H1 (cell line): ENCODE measurements at places on chromosomes 13 and 19.

DNA sequence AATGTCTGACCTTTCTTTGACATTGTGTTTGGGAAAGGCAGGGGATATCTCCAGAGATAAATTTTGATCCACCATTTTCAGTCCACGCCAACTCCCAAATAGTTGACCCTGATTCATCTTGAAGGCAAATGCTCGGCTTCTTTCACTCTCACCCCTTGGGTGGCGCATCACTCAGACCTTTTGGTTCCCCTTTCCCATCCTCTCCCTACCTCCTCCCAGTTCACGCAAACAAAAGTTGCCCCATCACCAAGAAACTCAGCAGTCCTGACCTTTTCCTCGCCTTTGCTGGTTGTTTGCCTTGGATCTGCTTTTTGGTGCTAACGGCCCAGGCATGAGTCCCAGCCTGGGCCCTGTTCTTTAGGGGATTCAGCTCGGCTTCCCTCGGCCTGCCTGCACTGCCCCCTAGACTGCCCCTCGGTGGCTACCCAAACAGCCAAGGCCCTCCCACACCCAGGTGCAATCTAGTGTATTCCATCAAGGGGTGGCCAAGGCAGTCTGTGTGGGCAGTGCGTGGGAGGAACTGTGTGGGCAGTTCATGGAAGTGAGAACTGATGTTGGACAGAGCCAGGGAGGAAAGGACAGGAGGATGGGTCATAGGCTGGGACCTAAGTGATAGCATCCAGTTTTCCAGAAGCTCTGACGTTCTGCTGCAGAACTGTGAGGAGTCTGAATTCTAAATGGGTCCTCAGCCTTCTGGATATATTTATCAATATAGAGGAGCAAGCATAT lies 255.7 kb downstream of the DLEU7 start:
- DNase-seq = no peak

DNA sequence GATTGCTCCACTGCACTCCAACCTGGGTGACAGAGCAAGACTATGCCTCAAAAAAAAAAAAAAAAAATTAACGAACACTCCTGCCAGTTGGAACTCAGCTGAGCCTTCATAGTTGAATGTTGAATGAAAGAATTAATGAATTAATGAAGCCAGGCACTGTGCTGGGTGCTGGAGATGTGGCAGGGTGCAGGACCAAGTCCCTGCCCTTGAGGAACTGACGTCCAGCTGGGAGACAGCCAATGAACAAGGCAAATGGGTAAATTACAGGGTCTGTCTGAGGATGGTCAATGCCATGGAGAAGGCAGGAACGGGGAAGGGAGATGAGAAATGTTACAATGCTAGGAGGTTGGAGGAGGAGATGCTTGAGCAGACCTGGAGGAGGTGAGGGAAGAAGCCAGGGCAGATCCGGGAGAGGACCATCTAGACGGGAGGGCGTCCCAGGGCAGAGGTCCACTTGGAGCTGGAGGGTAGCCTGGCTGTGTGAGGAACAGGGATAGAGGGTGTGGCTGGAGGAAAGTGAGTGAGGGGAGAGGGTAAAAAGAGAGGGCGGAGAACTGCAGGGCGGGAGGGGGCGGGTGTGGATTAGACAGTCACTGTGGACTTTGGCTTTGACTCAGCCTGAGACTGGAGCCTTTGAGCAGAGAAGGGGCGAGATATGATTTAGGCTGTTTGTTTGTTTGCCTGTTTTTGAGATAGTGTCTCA lies 16.8 kb upstream of the IGSF23 start:
- DNase-seq = no peak

DNA sequence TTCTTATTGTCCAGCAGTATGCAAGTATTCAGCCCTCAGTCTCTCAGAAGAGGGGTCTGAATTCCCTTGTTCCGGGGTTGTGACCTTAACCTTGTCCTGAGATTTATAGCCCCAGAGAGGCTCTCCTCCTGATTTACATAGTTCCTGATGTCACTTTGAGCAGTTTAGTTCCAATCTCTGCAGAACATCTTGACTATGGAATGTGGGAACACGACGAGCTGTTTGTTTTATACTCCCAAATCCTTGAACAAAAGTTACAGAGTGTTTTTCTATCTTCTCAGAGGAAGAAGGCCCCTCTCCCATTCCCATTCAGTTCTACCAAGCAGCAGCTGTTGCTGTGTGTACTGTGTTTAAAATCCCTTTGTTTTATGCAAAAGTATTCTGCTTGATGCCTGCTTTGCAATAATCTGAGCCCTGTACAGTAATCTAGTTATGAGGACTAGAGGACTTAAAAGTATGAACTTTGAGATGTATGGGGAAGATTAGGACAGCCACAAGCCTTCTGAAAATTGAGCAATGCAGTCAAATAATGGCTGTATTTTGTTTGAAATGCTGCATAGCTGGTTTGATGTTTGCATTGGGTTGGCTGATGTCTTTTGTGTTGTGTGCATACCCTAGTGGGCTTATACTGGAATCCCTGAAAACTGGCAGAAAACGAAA lies 74.7 kb downstream of the KL start:
- DNase-seq = no peak

DNA sequence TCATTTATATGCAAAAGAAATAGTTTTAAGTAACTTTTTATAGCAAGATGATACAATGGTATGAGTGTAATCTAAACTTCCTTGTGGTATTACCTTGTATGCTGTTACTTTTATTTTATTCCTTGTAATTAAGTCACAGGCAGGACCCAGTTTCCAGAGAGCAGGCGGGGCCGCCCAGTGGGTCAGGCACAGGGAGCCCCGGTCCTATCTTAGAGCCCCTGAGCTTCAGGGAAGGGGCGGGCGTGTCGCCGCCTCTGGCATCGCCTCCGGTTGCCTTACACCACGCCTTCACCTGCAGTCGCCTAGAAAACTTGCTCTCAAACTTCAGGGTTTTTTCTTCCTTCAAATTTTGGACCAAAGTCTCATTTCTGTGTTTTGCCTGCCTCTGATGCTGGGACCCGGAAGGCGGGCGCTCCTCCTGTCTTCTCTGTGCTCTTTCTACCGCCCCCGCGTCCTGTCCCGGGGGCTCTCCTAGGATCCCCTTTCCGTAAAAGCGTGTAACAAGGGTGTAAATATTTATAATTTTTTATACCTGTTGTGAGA lies 10.2 kb downstream of the PLPPR3 start:
- no peak for DNase-seq

- DNase-seq = no peak
These were observed 477 bp downstream of the LNX2 start for GRCh38 chr13:27619728-27620376.

DNA sequence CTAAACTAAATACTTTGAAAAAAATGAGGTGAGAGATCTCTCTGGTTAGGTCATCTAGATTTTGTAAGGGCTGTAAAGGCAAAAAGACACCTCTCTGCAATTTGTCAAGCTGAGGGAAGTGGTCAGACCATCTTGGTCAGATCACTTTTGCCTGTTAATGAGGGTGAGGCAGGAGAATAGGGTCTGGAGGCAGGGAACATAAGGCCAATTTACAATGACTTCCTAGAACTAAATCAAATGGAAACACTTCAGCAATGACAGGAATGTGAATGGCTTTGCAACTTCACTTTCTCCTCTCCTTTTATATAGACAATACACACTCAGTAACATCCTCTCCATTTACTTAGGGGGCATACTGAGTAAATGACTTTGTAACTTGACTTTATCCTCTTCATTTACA lies 1653.4 kb downstream of the SLITRK5 start:
- no peak for DNase-seq

GRCh38 chr19:50858886-50859285 lies 4.2 kb downstream of the KLK3 start:
- no peak for DNase-seq

DNA sequence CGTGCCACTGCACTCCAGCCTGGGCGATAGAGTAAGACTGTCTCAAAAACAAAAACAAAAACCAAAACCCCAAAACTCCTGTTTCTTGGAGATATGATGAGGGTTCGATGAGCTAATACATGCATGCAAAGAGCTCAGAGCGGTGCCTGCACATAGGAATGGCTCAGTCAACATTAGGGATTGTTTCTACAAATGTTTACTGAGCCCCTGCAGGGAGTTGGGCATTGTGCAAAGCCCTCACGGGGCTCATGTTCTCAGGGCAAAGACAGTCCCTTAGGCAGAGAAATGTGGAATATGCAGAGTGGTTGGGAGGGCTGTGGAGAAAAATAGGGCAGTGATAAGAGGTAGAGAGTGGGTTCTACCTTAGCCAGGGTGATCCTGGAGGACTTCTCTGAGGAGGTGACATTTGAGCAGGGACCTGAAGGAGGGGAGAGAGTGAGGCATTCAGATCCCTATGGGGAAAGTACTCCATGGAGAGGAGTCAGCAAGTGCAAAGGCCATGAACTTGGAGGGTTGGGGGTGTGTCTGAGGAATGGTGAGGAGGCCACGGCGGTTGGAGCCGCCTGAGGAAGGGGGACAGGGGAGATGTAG lies 1.5 kb upstream of the EHD2 start:
- DNase-seq = no peak

- DNase-seq = no peak
These were observed 12.3 kb downstream of the TUBGCP3 start for GRCh38 chr13:112575675-112576074.

DNA sequence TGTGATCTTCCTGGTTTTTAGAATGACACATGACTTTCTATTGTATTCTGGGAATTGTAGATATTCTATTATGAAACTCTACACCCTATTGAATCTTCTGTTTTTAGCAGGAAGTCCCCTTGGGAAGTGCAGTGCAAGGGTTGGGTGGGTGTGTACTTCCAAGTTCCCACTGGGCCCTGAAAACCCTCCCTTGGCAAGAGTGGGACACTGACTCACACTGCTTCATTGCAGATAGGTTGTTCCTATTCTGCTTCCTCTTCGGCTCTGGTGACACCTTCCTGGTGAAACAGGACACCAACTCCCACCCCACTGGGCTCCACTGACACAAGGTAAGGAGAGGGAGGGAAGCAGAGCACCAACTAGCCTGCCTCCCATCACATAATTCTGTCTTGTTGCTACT lies 121.8 kb downstream of the KCTD12 start:
- DNase-seq = no peak

DNA sequence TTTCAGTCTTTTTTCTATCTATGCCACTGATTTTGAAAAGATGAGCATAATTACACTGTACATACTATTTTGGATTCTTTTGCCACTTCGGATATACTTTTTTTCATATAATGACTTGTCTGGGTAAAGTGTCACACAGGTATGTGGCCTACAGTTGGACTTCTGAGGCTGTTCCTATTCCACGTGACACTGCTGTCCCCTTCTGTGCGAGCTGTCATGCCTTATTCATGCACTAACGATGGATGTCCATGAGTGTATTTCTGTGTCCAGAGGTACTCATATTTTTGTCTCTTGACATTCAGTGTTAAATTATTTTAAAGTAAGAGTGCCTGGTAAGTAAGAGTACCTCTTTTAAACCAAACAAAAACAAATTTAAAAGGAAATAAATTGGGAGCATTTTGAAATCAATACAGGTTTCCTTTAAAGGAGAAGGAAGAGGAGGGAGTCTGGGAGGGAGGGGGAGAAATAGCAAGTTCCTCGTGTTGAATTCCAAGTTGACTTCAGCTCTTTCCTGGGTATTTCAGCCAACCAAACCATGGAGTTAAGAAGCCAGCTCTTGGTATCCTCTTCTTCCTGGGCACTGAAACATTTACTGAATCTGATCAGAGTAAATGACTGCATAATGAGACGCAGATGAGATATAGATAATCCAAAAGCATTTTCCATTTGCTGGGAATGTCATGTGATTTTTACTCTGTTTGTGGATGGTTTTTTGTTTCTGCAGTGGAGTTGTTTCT lies 61.3 kb downstream of the TNFRSF19 start:
- no peak for DNase-seq

- DNase-seq = peak; percentile 88
These were observed at the start of gene NMRK2 for GRCh38 chr19:3932931-3933810. NMRK2 (plus strand) TSS chr19:3933069; CDS start chr19:3933672, 603 bp downstream.

- no peak for DNase-seq
These were observed 6.3 kb upstream of the RDH13 start for GRCh38 chr19:55068950-55069864.

GRCh38 chr19:18450021-18450930 lies 12.3 kb upstream of the ISYNA1 start:
- no peak for DNase-seq

DNA sequence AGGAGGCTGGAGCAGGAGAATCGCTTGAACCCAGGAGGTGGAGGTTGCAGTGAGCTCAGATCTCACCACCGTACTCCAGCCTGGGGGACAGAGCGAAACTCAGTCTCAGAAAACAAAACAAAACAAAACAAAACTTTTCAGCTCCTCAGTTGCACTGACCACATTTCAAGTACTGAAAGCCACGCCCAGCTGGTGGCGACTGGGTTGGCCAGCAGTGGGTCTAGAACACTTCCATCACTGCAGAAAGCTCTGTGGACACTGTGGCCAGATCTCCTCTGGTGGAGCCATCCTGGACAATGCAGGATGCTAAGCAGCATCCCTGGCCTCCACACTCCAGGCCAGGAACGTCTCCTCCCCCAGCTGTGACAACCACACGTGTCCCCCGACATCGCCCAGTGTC lies 21.1 kb downstream of the TLE2 start:
- DNase-seq = no peak

- no peak for DNase-seq
These were observed 35.8 kb upstream of the FLT1 start for GRCh38 chr13:28530729-28531076.

DNA sequence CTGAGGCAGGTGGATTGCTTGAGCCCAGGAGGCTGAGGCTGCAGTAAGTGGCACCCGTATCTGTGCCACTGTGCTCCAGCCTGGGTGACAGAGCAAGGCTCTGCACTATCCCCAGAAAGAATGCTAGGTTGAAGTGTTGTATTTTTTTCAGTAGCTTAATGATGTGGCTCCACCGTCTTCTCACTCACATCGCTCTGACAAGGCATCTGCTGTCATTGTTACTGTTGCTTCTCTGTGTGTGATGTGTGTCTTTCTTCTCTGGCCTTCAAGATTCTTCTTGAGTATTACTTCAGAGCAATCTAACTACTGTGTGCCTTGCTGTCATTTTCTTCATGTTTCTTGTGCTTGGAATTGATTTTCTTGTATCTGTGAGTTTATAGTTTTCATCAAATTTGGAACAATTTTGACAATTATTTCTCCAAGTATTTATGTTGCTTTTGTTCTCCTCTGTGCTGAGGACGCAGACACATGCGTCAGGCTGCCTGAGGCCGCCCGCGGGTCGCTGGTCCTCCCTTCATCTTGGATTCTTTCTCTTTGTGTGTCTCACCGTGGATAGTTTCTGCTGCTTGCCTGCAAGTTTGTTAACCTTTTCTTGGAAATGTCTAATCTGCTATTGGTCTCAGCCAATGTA lies 10.8 kb downstream of the ADPRHL1 start:
- DNase-seq = no peak

DNA sequence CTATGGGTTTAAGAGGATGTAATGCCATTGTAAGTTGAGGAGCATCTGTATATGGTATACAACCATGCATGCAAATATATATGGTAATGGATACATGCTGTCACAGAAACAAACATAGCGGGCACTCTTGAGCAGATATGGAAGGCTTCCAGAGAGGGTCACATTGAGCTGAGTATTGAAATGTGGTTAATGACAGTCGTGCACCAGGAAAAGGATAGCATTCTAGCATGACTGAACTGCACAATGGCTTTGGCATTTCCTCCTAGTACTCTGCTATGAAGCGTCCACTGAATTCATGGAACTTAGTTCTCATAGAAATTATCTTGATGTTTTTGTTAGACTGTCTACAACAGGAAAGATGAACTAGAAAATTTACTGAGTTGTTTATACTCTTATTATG lies 25.2 kb downstream of the DGKH start:
- DNase-seq = no peak

- peak; percentile 99 for DNase-seq
These were observed 18.4 kb upstream of the KCTD15 start for GRCh38 chr19:33778089-33778791.

GRCh38 chr19:13092606-13093235 lies 9.9 kb downstream of the LYL1 start:
- no peak for DNase-seq

- DNase-seq = peak; percentile 47
These were observed 565.1 kb downstream of the LIG4 start for GRCh38 chr13:107650081-107650701.
